ENCODE measurements at places on chromosomes 3 and 15.

GRCh38 chr3:48047841-48048464 lies 31.7 kb upstream of the MAP4 start:
- DNase-seq: no peak

DNA sequence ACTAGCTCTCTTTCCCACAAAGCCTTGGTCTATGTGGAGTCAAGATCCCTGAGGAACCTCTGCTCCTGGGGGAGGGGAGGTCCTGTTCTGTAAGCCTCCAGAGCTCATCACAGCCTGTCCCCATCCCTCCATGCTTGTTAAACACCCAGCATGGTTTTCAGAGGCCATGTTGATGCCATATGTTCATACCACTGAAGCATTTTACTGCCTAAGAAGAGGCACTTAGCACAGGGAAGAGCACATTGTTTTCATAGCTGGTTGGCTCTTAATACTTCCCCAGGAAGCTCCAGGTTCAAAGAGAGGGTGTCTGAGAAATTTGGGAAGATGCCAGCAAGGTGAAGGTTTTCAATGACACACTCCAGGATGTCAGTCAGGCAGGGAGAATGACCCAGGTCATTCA lies 25.6 kb downstream of the CPNE4 start:
- DNase-seq: no peak

DNA sequence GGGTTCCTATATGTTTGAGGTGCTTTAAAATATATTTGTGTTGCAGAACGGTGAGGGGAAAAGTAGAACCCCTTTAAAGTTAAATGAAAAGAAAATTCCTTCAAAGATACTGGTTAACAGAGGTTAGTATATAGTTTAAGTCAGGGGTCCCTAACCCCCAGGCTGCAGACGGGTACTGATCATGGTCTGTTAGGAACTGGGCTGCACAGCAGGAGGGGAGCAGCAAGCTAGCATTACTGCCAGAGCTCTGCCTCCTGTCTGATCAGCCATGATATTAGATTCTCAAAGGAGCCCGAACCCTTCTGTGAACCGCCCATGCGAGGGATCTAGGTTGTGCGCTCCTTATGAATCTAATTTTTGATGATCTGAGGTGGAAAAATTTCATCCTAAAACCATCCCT lies 37.5 kb upstream of the RFX7 start:
- no peak for DNase-seq

DNA sequence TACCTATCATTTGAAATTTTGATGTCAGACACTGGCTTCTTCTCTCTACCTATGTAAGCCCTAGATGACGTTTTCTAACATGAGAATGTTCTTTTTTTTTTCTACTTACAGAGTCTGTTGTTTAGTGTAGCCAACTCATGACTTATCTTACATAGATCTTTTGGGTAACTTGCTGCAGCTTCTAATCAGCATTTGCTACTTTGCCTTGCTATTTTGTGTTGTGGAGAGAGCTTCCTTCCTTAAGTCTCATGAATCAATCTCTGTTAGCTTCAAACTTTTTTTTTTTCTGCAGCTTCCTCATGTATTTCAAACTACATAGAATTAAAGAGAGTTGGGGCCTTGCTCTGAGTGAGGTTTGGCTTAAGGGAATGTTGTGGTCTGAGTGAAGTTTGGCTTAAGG lies 568.7 kb upstream of the BCHE start:
- DNase-seq: no peak

DNA sequence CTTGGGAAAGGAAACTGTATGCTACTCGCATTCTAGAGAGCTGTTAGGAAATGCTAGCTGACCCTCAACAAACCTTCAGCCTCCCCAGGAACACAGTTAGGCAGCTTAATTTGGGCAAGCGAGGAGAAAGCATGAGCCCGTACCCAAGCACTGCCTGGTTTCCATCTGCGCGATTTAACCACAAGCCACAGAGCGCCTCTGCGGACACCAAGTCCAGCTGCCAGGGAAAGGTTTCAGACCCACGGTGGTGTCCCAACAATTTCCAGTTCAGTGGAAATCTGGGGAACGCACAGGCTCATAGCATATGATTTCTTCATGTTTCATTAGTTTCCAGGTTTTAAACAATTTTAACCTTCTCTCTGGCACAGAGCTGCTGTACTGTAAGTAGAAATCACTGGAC lies 617.6 kb downstream of the FHIT start:
- DNase-seq: no peak

DNA sequence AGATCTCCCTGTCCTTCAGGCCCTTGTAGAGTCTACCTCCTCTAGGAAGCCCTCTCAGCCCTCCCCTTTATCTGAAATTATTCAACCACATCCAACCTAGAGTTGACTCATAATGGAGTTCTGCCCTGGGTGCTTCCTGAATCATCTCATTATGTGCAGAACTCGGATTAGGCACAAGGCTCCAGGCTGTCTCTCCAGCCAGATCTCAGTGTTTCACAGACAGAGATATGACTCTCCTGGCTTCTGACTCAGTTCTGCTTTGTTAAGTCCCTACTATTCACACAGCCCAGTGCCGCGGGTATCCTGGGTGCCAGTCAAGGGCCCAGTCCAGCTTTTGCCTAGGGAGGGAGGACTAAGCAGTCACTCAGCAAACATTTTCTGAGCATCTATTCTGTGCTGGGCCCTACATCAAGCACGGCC lies 9.3 kb downstream of the STRA6 start:
- DNase-seq: no peak

Measured in chondrocyte (in vitro differentiated cells).